HCT116 (cell line): ENCODE measurements at places on chromosomes 4 and X. TPM values are rescaled to one million over a fixed set of nuclear protein-coding genes. Genes with fewer than 3 reads are reported as not detected.

DNA sequence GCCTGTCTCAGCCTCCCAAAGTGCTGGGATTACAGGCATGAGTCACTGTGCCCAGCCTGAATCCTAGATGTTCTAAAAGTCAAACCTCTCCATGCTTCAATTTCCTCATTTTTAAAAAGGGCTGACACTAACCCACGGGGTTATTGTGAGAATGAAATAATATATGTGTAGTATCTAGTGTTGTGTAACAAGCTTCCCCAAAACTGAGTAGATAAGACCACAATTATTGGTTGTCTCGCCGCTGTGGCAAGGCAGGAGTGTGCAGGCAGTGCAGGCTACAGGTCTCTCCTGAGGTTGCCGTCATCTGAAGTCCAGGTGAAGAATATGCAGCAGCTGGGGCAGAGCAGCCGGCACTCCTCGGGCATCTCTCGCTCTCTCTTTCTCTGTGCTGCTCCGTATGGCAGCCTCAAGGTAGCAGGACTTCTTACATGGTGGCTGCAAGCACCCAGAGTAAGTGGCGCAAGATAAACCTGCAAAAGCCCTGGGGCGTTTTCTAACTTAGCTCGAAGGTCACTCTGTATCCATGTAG lies 30.9 kb downstream of the RAB33B start:
- no peak for DNase-seq

ERCC6L gene
- total RNA-seq: 12.5 TPM

DNA sequence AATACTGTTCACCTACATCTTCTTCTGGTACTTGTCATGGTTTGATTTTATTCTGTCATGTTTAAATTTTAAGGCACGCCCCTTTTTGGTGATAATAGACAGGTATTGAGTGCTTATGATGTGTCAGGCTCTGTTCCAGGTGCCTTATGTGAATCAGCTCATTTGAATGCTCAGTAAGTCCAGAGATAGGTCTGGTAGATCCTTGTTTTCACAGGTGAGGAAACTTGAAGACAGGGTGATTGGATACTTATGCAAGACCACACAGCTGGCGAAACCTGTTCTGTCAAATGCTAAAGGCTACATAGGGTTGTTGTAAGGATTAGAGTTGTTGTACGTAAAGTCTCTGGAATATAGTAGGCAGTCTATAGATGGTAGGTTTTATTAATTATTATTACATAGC lies 9.6 kb upstream of the SLC25A14 start:
- DNase-seq: no peak

GRCh38 chr4:97475621-97476020 lies 667.7 kb downstream of the STPG2 start:
- no peak for DNase-seq

GRCh38 chrX:84155938-84156337 lies 32.1 kb downstream of the RPS6KA6 start:
- no peak for DNase-seq

SAP30 gene
- 12.0 TPM for total RNA-seq

DNA sequence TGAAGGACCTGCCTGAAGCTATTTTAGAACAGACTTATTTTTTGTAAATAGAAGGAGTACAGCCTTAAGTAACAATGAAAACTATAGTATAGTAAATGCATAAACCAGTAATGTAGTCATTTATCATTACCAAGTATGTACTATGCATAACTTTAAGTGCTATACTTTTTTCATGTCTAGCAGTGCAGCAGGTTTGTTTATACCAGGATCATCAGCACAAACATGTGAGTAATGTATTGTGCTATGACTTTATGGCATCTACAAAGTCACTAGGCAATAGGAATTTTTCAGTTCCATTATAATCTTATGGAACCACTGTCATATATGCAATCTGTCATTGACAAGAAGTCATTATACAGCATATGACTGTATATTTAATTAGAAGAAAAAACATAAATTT lies 3.4 kb upstream of the ODAPH start:
- no peak for DNase-seq

TLR1 gene
- 1.4 TPM for total RNA-seq

GRCh38 chr4:98516441-98517217 lies 141.8 kb downstream of the TSPAN5 start:
- no peak for DNase-seq
